ENCODE measurements at places on chromosomes 7 and 10.

- DNase-seq, result no peak
Observed at GRCh38 chr7:114502454-114503254, 88.0 kb downstream of the FOXP2 start.

- DNase-seq, result no peak
Observed at GRCh38 chr7:149669121-149669818, 104.1 kb downstream of the ZNF467 start.

- no peak for DNase-seq
Observed at GRCh38 chr7:70033226-70033625, 435.0 kb downstream of the AUTS2 start.

DNA sequence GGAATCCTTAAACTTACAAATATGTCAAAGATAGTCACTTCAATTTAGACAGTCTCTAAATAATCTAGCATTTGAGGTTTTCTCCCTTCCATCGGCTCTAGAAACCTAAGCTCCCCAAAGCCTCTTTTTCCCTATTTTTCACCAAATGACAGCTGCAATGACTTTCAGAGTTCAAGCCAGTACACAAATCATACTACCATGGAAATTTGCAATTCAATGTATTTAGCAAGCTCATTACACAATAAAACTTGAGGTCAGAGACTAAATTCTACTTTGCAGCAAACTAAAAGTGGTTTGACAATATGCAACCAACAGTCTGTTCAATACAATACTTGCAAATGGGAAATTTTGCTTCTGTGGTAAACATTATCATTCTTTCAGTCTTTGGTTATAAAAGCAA lies 80.3 kb downstream of the SKIDA1 start:
- no peak for DNase-seq

GRCh38 chr10:53239873-53240272 lies 467.3 kb upstream of the MBL2 start:
- DNase-seq, result no peak

- DNase-seq, result no peak
Observed at GRCh38 chr10:61942604-61943461, 41.3 kb downstream of the ARID5B start.

- DNase-seq, result no peak
Observed at GRCh38 chr10:6766131-6766801, 186.2 kb upstream of the PRKCQ start.

DNA sequence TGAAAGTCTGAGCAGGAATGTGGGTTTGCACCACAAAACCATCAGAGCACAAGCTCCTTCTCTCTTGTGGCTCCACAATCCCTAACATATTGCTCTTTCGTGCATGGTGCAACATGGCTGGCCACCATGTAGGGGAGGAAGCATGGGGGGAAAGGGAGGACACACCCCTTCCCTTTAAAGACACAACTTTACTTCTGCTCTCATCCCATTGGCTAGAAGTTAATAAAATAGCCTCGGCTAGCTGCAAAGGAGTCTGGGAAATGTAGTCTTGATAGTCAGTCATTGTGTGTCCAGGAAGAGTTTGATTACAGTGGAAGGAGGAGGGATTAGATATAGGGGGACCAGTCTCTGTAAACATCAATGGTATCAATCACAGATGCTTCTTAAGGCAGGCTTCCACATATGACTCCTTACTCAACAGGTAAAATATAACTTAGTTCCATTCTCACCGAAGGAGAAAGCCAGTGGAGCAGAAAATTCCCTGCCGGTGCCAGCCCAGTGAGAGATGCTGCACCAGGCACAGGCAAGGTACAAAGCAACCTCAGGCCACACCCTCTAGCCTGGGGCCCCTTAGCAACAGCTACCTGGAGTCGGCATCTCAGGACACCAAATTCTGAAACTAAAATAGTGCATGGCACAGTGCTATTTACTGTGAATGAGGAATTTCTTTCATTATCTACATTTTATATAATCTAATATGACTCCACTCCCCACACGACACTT lies 124.7 kb upstream of the CTBP2 start:
- no peak for DNase-seq
